ENCODE measurements at places on chromosomes 11 and 22. TPM values are rescaled to one million over a fixed set of nuclear protein-coding genes. Genes with fewer than 3 reads are reported as not detected.
A peak's percentile ranks its signal among the peaks of the same experiment; 100 is the strongest.

Gene OR51E1
- total RNA-seq, result not detected

Gene SOX10
- total RNA-seq, result 2.4 TPM

Gene HBG2
- total RNA-seq, result not detected

GRCh38 chr22:39223091-39223710 lies 21.6 kb downstream of the PDGFB start:
- peaks cover 6% of the 10 kb centered on the region for H3K36me3 ChIP-seq
- H3K27me3 ChIP-seq, result no peaks in the 10 kb centered on the region
- peaks cover 5% of the 10 kb centered on the region for H3K4me1 ChIP-seq
- no peak for DNase-seq
- H3K27ac ChIP-seq, result no peak overlapping the region

GRCh38 chr11:68047437-68048290 lies 8.8 kb downstream of the TCIRG1 start:
- no peaks in the 10 kb centered on the region for H3K4me1 ChIP-seq
- H3K36me3 ChIP-seq, result no peaks in the 10 kb centered on the region
- H3K27ac ChIP-seq, result no peak overlapping the region
- DNase-seq, result no peak

GRCh38 chr11:111454561-111455192 lies 57.5 kb downstream of the BTG4 start:
- no peak overlapping the region for H3K27ac ChIP-seq
- H3K36me3 ChIP-seq, result no peaks in the 10 kb centered on the region
- no peaks in the 10 kb centered on the region for H3K27me3 ChIP-seq
- H3K4me3 ChIP-seq, result peak overlapping the region; percentile 57
- DNase-seq, result peak; percentile 84

DNA sequence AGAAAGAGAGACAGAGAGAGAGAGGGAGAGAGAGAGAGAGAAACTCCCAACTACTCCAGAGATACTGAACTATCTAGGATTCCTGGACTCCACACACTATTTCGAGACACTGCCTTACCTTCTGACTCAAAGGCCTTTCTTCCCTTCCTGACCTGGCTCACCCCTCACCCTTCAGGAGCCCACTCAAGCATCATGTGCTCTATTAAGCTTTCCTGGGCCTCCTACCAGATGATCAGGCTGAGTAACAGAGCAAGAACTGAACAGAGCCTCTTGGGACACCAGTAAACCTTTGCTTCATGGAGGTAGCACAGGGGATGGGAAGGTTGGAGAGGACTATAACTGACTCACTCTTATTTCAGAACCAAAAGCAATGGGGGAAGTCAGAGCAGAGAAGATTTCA lies 31.4 kb downstream of the PLEKHA7 start:
- H3K27ac ChIP-seq, result no peak overlapping the region
- no peaks in the 10 kb centered on the region for H3K27me3 ChIP-seq
- DNase-seq, result no peak
- H3K36me3 ChIP-seq, result no peaks in the 10 kb centered on the region
- peaks cover 15% of the 10 kb centered on the region for H3K4me1 ChIP-seq
- no peak overlapping the region for H3K4me3 ChIP-seq

DNA sequence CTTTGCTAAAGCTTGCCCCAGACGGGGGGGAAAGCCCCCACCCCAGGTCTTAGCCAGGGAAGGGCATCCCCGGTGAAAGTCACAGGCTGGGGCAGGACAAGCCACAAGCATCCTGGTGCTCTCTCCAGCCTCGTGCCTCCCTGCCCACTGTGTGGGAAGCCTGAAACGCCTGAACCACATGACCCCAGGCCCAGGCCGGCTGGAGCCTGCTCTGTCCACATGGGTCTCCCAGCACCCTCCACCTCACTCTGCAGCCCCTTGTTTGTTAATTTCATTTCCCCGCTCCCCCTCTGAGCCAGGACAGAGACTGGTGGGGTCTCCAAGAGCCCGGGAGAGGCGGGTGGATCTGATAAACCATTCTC lies 58.3 kb upstream of the TCF20 start:
- no peak overlapping the region for H3K27ac ChIP-seq
- peaks cover 10% of the 10 kb centered on the region for H3K36me3 ChIP-seq
- H3K4me3 ChIP-seq, result no peak overlapping the region
- H3K27me3 ChIP-seq, result no peaks in the 10 kb centered on the region

GRCh38 chr22:20577045-20577444 lies 69.6 kb downstream of the MED15 start:
- H3K27ac ChIP-seq, result no peak overlapping the region
- no peaks in the 10 kb centered on the region for H3K27me3 ChIP-seq
- DNase-seq, result no peak
- H3K36me3 ChIP-seq, result peaks cover 16% of the 10 kb centered on the region

DNA sequence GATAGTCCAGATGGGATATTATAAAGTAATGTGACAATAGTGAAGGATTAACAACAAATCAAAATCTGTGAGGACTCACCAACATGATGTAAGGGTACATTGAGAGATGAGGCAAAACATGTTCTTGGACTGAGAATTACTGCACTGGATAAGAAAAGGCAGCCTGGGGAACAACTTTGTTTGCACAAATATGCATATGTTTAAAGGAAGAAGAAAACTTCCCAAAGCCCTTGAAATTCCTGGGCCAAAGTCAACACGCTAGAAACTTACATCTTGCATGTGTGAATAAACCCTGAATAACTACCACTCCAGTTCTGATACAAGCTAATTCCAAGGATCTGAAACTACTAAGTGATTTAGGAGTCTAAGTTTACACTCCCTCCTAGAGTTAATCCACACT lies 1.1 kb downstream of the OR52A5 start:
- H3K4me3 ChIP-seq, result no peak overlapping the region
- H3K27me3 ChIP-seq, result no peaks in the 10 kb centered on the region
- H3K4me1 ChIP-seq, result no peaks in the 10 kb centered on the region
- no peak for DNase-seq
- H3K36me3 ChIP-seq, result no peaks in the 10 kb centered on the region

DNA sequence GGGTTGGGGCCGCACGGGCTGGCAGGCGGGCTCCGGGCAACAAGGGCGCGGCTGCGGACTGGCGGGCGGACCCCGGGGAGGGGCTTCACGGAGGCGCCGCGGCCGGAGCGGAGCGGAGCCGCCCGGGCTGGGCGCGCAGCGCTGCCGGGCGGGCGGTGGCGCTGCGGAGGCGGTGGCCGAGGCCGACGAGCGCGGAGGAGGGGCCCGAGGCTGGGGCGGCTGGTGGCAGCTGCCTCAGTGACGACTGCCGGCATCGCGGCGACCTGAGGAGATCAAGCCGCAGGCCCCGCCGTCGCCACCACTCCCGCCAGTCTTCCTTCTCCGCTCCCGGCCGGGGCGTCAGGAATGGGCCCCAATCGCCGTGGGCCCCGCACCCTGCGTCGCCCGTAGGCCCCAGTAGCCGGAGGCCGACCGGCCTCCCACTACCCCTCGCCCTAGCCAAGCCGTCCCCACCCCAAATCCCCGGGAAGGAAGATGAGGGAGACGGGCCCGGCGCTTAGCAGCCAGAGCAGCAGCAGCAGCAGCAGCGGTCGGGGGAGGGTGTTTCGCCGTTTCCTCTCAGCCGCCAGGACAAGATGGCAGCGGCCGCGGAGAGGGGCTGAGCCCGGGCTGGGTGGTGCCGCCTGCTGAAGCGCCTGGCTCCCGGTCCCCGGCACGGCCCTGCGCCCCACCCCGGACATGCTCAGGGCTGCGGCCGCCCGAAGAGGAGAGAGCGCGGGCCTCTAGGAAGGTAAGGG lies at the start of gene HIPK3:
Gene HIPK3 (plus strand): TSS at position 222 of the 737 bp plus-strand sequence.
- peak within 1 kb of the TSS; percentile 87 for H3K27ac ChIP-seq
- peaks cover 4% of the 10 kb centered on the region for H3K36me3 ChIP-seq
- H3K27me3 ChIP-seq, result no peaks in the 10 kb centered on the region

- H3K27me3 ChIP-seq, result no peaks in the 10 kb centered on the region
- no peaks in the 10 kb centered on the region for H3K36me3 ChIP-seq
- no peak overlapping the region for H3K27ac ChIP-seq
Observed at GRCh38 chr11:70191495-70192140, 11.5 kb upstream of the FADD start.

Data from H9 (cell line).